Fibroblast of pulmonary artery (primary cell): ENCODE measurements at places on chromosomes 12 and 14.
A peak's percentile ranks its signal among the peaks of the same experiment; 100 is the strongest.

- no peak for DNase-seq
Observed at GRCh38 chr14:52048641-52049204, 20.1 kb downstream of the NID2 start.

DNA sequence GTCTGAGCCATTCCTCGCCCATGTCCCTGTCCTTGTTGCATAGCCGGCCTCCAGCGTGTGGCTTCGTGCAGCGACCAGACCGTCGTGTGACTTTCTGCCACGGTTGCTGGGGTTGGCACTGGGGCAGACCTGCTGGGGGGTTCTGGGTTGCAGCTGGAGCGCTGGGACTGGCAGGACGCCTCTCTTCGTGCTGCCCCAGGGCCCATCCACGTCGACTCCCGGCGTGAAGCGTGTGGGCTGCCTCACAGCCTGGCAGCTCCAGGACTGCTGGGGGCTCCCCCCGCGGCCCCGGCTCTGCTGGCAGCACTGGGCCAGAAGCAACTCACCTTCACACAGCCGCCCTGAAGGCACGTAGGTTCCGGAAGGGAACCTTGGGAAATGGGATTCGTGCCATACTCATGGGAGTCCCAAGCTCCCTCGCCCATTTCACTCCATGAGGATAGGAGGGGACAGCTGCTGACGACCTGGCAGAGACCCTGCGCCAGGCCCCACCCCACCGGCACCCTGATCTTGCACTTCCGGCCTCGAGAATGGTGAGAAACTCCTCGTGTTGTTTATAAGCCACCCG lies 51.9 kb downstream of the GALNT9 start:
- DNase-seq, result no peak

- DNase-seq, result peak; percentile 59
Observed at GRCh38 chr12:82835217-82835616, 148.5 kb downstream of the TMTC2 start.

- peak; percentile 44 for DNase-seq
Observed at GRCh38 chr14:71089971-71090370, 182.7 kb downstream of the PCNX1 start.

- DNase-seq, result peak; percentile 57
Observed at GRCh38 chr12:117850048-117850447, 118.7 kb downstream of the KSR2 start.

DNA sequence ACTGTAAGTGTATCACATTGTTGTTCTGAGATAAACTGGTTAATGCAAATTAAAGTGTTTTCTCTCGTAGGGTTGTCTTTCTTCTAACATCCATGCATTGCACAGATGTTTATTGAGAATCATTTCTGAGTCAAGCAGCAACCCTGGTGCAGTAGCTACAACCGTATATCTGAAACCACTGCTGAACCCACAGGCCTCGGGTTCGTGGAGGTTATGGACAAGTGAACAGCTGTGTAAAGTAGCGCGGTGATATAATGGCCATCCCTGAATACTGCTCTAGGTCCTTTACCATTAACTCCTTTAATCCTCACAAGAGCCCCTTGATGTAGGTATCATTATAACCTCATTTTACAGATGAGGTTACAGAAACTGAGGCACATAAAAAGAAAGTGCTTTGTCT lies 486.1 kb upstream of the TMEM132C start:
- no peak for DNase-seq

DNA sequence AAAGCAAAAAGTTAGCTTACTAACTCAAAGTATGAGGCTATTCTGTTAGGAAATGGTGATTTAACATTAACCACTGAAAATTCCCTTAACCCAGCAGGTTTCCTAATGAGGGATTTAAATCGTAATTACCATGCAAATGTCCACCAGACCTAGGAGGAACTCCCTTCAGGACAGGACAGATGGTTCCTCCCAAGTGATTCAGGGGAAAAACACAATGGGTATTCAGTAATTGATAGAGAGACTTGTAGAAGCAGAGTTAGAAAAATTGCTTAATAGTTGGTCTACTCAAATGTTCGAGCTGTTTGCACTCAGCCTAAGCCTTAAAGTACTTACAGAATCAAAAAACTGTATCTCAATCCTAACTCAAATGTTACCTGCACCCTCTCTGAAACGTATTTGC lies 21.6 kb downstream of the RERGL start:
- no peak for DNase-seq

DNA sequence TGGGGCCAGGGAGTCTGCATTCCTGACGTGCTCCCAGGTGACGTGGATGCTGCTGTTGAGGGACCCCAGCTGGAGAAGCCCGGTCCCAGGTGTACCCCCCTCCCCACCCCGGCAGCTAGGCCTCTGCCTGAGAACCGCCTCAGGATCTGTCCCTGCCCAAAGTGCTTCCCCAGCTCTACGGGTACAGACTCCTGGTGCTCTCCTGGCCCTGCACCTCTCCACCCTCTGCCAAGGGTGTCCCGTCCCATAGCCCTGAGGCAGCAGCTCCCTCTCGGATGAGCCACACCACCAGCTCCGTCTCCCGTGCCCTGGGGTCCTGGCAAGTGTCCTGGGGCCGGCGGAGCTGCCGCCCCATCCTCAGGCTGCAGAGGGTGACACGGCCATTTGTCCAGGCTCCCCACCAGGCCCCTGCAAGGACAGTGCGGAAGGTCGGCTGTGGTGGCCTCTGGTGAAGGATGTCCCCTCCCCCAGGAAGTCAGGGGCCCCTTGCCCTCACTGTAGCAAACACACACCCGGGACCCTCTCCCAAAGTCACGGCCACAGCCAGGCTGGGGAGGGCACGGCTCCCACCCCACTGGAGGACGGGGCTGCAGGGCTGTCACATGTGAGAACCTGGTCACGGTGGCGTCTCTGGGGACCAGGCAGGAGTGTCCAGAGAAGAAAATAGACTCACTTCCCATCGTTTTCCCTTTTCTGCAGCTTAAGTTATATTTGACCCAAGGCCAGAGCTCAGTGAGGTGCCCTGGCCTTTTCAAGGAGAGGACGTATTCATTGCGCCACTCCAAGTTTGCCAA lies 74.4 kb upstream of the FBRSL1 start:
- DNase-seq, result no peak

DNA sequence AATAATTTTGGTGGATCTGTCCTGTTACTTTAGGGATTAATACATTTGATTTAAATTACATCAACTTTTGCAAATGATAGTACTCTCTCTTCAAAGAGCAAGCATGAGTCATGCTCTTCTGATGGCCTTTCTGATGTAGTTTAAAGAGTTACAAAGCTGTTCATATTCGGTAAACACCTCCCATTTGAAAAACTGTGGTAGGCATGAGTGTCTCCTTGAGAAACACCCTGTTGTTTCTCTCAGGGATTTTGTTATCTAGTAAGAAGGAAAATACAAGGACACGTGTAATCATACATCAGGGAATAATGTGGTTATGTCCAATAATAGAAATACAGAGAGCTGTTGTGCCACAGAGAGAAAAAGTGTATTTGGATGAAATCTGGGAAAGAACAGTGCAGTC lies 53.3 kb upstream of the E2F7 start:
- no peak for DNase-seq

DNA sequence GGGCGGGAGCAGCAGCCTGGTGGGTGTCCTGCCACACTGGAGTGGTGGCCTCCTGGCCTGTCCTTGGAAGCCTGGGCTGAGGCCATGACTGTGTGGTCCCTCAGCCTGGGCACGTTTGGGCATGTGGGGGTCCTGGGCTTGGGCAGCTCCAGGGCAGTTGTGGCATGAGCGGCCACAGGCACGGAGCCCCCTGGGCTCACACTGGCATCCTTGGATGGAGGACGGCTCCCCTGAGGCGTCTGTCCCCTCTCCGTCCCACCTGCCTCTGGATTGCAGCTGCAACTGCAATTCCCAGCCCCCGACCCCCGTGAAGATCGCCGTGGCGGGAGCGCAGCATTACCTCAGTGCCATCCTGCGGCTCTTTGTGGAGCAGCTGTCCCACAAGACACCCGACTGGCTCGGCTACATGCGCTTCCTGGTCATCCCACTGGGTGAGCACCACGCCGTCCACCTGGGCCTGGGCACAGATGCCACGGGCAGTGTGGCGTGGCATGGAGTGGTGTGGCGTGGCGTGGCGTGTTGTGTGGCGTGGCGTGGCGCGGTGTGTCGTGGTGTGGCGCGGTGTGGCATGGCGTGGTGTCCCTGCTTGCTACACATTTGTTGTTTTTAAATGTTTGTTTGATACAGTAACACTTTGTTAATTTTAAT lies 15.1 kb upstream of the TEX22 start:
- DNase-seq, result no peak

DNA sequence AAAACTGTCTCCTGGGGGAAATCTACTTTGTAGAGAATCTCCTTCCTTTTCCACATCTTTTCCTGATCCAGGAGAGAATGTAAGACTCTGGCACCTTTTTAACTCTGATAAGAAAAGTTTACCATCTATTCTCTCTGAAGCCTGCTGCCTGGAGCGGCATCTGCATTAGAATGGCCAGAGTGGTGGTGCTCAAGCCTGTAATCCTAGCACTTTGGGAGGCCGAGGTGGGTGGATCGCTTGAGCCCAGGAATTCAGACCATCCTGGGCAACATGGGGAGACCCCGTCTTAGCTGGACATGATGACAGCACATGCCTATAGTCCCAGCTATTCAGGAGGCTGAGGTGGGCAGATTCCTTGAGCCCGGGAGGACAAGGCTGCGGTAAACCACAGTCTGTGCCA lies 1.4 kb upstream of the CHFR start:
- DNase-seq, result no peak

- DNase-seq, result no peak
Observed at GRCh38 chr12:89782807-89783206, 74.2 kb upstream of the ATP2B1 start.

- no peak for DNase-seq
Observed at GRCh38 chr12:121783766-121784165, 9.7 kb downstream of the RHOF start.

GRCh38 chr14:22517117-22517720 lies 71.8 kb downstream of the DAD1 start:
- DNase-seq, result no peak

DNA sequence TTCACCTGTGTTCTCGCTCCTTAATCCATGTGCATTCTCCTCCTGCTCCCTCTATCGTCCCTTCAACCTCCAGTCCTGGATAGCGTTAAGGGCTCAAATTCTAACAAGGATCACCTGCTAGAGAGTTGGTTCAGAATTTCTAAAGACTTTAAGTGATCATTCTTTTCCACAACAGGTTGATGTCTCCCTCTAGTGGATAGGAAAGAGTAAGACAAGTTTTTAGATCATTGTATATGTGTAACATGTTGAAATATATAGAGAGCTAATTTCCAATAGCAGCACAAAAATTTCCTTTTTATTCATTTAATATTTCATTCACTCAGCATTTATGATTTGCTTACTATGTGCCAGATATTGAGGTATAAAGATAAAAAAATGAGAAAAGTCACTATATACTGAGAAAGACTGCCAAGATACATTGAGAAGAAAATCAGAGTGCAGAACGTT lies 9.3 kb upstream of the ESR2 start:
- DNase-seq, result peak; percentile 78

DNA sequence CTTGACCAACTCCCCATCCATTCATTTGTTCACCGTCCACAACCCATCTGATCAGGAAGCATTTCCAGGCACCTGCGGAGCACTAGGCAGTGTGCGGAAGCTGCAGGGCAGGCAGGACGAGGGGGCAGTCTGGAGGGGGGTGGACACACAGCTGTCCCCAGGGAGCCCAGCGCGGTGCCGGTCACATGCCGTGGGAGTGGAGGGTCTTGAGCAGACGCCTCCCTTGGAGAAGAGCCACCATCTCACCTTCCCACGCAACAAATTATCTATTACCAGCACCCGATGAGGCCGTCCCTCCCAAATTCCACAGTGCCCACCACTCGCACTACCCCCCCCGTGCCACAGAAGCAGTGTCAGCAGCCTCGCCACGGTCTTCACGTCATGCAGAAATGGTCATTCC lies 10.8 kb downstream of the DLK1 start:
- DNase-seq, result no peak

- no peak for DNase-seq
Observed at GRCh38 chr14:35535483-35536112, 1.6 kb downstream of the INSM2 start.

GRCh38 chr12:115506822-115507559 lies 770.5 kb downstream of the MED13L start:
- DNase-seq, result no peak

GRCh38 chr14:68728342-68729106 lies 64.3 kb downstream of the ZFP36L1 start:
- DNase-seq, result no peak

GRCh38 chr12:99153293-99153692 lies 494.3 kb upstream of the GARIN6 start:
- DNase-seq, result no peak

GRCh38 chr12:75759842-75760572 lies 248.6 kb upstream of the KRR1 start:
- peak; percentile 64 for DNase-seq

GRCh38 chr12:105897311-105897725 lies 241.4 kb downstream of the NUAK1 start:
- DNase-seq, result no peak

DNA sequence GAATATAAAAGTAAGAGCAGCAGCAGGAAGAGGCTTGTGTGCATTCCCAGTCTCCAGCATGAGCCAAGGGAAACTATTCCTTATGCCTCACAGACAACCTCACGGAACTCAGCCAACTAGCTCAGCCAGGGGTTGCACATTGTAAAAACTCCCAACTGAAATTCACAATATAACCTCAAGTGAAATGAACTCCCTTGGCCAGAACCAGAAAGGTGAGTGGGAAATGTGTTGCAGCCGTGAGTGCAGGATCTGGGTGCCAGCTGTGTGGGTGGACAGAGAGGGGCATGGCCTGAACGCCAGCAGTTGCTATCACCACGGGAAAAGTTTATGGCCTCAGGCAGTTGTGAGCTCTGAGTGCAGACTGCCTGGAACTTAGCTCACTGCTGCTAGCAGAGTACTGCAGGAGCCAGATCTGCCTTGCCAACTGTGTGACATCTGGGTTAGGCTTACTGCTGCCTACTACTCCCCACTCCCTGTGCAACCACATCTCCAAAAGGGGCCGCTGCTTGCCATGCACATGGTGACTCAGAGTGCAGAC lies 2.3 kb upstream of the CLEC1A start:
- DNase-seq, result no peak

DNA sequence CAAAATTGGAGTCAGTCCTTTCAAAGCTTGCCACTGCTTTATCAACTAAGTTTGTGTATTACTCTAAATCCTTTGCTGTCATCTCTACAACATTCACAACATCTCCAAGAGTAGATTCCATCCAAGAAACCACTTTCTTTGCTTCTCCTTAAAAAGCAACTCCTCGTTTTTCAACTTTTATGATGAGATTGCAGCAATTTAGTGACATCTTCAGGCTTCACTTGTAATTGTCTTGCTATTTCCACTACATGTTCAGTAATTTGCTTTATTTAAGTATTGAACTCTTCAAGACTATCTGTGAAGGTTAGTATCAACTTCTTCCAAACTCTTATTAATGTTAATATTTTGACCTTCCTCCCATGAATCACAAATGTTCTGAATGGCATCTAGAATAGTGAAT lies 747.9 kb downstream of the TMTC2 start:
- DNase-seq, result no peak

- peak; percentile 91 for DNase-seq
Observed at GRCh38 chr14:68104518-68104917, 284.9 kb downstream of the RAD51B start.

- peak; percentile 47 for DNase-seq
Observed at GRCh38 chr14:61502459-61503093, 181.2 kb downstream of the PRKCH start.

- DNase-seq, result no peak
Observed at GRCh38 chr12:11677093-11677492, 27.6 kb downstream of the ETV6 start.
